ENCODE measurements at places on chromosomes 13 and 19.
A peak's percentile ranks its signal among the peaks of the same experiment; 100 is the strongest.

GRCh38 chr19:42130254-42130573 is 2.0 kb downstream of the POU2F2 start:
- DNase-seq: no peak

GRCh38 chr13:97798171-97798821 is 155.2 kb upstream of the IPO5 start:
- no peak for DNase-seq

DNA sequence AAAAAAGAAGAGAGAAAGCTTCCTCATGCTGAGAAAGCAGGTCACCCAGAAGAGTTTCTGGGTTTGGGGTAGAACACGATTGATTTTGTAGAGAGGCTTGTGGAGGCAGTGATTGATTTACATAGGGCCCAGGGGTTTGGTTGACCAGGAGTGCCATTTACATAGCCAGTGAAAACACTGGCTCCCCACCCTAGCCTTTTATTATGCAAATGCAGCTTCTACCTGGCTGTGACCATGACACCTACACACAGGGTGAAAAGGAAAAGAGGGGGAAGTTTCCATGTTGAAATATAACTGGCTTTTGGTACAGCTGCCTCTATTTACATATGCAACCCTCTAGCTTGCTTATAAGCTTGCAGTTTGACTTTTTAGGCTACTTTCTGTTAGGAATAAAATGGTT is 62.0 kb downstream of the ZNF100 start:
- no peak for DNase-seq

- peak; percentile 85 for DNase-seq
These were observed 1.5 kb downstream of the UNC13A start for GRCh38 chr19:17686592-17687024.

DNA sequence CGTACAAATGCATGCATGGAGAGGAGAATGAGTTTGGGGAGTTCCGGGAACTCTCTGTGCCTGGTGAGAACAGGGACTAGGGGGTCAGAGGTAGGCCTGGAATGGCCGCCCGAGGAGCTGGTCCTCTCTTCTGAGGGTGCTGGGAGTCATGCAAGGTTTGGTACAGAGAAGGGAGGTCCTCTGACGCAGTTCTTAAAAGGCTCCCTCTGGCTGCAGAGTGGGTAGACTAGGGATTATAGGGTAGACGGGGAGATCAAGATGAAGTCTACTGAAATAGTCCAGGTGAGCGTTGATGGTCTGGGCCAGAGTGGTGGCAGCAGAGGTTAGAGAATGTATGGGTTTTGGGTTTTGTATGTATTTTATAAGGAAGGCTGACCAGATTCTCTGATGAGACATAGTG is 796 bp downstream of the ZNF304 start:
- no peak for DNase-seq

GRCh38 chr13:50370303-50370950 is 355.2 kb downstream of the KCNRG start:
- DNase-seq: no peak

DNA sequence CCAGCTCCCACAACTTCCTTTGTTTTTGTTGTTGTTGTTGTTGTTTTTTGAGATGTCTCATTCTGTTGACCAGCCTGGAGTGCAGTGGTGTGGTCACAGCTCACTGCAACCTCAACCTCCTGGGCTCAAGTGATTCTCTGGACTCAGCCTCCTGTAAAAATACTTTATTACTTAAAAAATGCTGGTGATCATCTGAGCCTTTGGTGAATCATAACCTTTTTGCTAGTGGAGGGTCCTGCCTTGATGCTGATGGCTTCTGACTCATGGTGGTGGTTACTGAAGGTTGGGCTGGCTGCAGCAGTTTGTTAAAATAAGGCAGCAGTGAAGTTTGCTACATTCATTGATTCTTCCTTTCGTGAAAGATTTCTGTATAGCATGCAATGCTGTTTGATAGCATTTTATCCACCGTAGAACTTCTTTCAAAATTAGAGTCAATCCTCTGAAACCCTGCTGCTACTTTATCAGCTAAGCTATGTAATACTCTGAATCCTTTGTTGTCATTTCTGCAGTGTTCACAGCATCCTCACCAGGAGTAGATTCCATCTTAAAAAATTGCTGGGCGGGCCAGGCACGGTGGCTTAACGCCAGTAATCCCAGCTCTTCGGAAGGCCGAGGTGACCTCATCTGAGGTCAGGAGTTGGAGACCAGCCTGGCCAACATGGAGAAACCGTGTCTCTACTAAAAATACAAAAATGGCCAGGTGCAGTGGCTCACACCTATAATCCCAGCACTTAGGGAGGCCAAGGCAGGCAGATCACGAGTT is 18.0 kb downstream of the ARHGAP35 start:
- DNase-seq: peak; percentile 59

- no peak for DNase-seq
These were observed 4.6 kb upstream of the SLC25A30 start for GRCh38 chr13:45422731-45423292.

GRCh38 chr19:32818536-32818935 is 51.0 kb downstream of the SLC7A9 start:
- DNase-seq: no peak

DNA sequence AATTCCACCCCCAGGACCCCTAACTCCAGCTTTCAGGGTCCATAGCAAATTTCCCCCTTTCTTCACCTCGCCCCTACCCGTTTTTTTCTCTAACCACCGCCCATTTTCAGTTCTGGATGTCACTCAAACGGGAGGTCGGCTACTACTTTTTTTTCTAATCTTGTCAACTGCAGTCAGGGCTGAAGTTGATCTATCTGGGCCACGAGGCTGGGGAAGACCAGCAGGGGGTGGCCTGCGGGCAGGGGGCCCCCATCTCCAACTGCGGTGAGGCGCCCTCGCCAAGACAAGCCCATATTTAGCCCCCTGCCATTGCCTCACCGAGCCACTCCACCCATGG is 748 bp downstream of the LHFPL6 start:
- DNase-seq: no peak

- no peak for DNase-seq
These were observed 42.7 kb downstream of the UTP14C start for GRCh38 chr13:52067237-52067636.

GRCh38 chr13:107665926-107666458 is 549.3 kb downstream of the LIG4 start:
- DNase-seq: no peak

DNA sequence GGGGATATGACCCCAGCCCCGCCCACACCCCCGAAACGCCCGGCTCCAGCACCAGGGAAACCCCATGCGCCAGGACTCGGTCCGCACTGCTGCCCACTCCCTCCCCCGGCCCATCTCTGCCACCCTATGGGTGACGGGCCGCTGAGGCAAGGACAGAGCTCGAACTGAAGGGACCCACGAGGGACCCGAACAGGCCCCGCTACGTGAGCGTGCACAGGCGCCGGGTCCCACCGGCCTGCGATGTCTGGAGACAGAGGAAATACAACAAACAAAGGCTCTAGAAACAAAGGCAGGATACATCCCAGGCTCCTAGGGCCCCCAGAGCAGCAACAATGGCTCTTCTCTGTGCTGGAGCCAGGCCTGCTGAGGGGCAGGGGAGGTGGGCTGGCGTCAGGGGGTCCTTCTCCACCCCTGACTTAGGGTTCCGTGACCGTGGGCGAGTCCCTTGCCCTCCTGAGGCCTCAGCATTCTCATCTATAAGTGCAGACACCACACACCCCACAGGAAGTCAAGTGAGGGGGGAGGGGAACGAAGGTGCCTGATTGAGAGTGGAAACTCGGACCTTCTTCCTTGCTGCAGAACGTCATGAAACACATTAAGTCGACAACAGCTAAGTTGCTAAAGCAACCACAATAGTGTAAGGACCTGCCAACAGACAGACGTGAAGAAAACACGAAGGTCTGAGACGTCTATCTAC is 3.1 kb downstream of the ABHD17A start:
- no peak for DNase-seq

- DNase-seq: peak; percentile 72
These were observed 641 bp upstream of the SOX21 start for GRCh38 chr13:94712812-94713560.

DNA sequence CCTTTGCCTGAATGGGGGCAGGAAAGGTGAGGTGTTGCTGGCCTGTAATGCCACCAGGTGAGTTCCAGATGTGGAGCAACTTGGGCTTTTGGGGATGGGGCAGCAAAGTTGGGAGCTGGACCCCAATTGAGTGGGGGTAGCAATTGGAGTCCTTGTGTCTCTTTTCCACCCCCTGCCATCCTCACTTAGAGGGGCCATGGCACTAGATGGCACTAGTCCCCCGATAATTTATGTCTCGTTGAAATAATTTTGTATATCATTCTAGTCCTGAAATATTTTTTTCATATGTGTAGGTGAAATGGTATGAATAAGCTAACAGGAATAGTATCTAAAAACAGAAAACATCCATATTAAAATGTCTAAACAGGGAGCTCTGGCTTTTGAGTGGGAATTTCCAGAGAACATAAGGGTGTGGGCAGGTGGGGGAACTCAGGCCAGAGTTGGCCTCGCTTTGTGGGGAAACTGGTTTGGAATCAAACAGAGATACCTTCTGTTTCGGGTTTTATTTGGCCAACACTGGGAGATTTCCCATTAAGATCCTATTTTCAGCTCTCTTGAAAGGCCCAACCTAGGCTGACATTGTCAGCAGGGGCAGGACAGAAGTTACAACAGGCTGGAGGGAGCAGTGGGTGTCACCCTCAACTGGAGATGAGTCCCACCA is 3.4 kb downstream of the ZNF576 start:
- DNase-seq: no peak

GRCh38 chr13:34466301-34466700 is 475.8 kb upstream of the NBEA start:
- no peak for DNase-seq

DNA sequence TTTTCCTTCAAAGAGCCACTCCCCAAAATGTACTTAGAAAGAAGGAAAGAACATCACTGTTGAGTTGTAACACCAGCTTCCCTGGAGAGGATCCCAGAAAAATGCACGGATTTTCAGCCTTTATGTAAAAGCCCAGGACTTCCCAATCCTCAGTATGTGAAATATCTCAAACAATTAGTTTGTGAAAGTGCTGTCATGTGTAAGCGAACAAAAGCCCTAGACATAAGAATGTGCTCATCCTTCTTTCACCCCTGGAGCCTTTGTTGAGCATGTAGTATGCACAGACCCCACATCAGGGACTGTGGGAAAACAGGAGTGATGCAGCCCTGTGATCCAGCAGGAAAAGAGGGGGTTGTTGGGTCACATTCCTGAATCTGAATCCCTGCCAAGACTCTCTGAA is 441.4 kb upstream of the ZNF507 start:
- DNase-seq: no peak

- DNase-seq: peak; percentile 73
These were observed 34.4 kb upstream of the OXGR1 start for GRCh38 chr13:97028441-97029299.

DNA sequence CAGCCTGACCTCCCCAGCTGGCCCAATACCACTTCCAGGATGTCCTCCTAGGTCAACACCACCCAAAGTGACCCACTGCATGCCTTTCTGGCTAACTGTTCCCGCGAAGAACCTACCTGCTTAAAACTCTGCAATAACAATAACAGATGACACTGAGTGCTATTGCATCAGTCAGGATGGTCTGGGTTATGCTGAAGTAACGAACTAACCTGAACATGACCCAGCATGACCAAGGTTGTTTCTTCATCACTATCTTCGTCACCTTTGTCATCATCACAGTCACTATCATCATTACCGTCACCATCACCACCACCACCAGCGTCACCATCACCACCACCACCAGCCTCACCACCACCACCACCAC is 10.6 kb upstream of the FXYD3 start:
- DNase-seq: no peak

DNA sequence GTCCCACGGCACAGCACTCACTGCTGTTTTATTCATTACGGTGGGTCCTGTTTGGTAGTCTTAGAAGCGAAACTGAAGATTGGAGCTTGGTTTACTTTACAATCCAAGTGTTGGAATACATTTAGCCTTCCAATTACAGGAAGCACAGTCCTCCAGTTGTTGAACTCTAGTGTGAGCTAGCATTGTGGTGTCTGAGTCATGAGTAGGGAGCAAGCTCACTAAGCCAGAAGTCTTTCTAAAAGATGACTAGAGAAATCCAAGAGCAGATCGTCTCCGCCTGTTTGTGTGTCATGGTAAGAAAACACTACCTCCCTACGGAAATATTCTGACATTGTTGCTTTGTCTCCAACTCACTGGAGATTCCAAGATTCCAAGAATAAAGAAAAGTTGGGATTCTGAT is 10.1 kb upstream of the SHISA2 start:
- no peak for DNase-seq

- DNase-seq: no peak
These were observed 9.6 kb downstream of the ZIC2 start for GRCh38 chr13:99991013-99991827.

GRCh38 chr13:64029343-64030093 is 2613.9 kb upstream of the PCDH20 start:
- DNase-seq: no peak

- DNase-seq: no peak
These were observed 6.1 kb downstream of the CADM4 start for GRCh38 chr19:43633520-43633919.

GRCh38 chr13:27250833-27251165 is 559 bp upstream of the RPL21 start:
- no peak for DNase-seq

- DNase-seq: no peak
These were observed 6.1 kb downstream of the DOCK6 start for GRCh38 chr19:11256189-11256588.

DNA sequence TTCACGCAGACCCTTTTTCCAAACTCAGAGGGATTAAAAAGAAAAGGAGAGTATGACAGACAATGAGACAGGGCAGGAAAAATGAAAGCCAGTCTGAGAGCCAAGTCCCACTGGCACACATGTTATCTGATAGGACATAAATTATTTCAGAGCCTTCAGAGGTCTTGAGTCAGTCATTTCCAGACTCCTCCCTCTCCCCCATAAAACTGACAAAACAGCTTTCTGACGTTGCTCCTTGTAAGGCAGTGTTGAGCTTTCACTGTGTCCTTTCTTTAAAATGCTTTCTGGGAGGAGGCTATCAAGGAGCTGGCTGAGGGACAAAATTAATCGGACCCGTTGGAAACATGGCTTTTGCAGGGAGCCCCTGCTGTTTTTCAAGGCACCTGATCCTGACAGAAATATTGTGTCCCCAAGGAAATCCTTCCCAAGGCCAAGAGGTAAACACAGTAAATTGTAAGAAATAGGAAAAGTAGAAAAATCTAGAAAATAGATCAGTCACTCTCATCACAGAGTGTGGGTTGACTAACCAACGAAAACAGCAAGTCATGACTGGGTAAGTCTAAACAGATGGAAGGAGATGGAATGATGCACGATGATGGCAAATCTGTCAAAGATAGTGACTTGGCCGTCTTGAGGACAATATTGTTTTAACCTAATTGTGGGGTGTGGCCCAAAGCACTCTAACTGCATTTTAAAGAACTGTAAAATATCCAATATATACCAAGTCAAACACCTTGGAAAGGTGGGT is 89.7 kb downstream of the DCT start:
- DNase-seq: peak; percentile 54

- peak; percentile 94 for DNase-seq
These were observed at the start of gene ZNF814 for GRCh38 chr19:57888560-57889231. Gene ZNF814 (minus strand): TSS chr19:57889037. CDS start chr19:57888802, 235 bp downstream.

- no peak for DNase-seq
These were observed 8.3 kb downstream of the IFNL3 start for GRCh38 chr19:39236527-39236926.

- no peak for DNase-seq
These were observed 575.2 kb downstream of the MYO16 start for GRCh38 chr13:109204657-109205056.
